ENCODE measurements at places on chromosomes 2 and 18. TPM values are rescaled to one million over a fixed set of nuclear protein-coding genes. Genes with fewer than 3 reads are reported as not detected.

ALPP gene
- not detected for total RNA-seq

GRCh38 chr2:240429872-240430491, 5.5 kb upstream of the GPC1 start:
- DNase-seq, result no peak

DNA sequence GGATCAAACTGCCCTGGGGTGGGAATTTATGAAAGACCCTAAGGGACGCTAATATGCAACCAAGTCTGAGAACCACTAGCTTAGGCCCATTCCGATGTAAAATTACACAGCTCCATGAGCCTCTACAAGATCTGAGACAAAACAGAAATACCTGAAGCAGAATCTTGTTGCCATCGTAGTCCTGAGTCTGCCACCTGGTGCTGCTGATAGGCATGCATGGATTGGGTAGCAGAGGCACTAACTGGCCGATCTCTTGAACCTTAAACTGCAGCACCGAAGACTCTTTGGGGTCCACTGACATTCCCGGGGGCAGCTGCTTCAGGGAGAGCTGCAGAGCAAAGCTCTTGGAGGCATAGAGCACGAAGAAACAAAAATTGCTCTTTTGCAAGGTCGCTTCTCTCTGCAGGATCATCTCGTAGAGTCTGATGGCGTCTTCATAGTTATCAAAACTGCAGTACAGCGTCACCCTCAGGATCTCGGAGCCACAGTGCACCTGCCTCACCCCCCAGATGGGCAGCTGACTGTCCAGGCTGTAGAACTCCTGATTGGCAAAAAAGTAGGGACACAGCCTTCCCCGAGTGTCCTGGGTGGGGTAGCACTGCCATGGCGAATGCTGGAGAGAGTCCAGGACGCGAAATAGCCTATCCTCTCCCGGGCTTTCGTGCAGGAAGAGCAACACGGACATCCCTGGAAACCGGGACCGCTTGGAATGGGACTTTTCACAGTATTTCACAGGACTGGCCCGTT, 848 bp downstream of the FAM124B start:
- no peak for DNase-seq

PLEKHB2 gene
- total RNA-seq, result 57.9 TPM

RHOB gene
- 1,875 TPM for total RNA-seq

DNA sequence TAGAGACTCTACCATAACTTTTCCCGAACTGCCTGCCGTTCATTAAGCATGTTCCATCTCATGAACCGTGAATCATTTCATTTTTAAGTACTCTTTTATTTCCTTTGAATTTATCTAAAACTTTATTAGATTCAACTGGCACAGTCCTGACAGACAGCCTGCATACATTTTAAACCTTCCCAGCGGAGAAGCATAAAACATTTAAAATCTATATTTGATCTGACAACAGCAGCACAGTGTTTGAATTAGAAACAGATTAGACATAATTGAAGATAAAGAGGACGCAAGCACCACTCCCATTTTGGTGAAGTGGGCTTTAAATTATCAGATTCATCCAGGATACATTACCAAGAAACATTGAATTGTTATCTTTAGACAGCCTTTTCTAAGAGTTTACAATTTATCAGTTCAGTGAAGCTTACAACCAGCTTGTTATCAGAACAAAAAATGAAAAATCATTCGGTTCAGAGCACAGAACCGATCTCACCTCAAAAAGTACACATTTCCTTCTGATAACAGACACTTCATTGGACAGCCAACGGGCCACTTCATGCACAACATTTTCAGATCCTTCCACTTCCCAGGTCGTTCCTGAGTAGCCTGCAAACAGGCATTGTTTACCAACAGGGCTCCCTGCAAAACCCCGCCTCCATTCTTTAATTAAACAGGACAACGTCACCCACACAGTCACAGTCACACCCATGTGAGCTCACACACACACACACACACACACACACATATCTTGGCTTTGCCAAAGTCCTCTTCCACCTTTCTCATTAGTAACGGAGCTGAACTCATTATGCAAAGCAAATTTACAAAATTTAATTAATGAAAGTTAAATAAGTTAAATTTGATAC, 171.2 kb downstream of the SP3 start:
- no peak for DNase-seq

DNA sequence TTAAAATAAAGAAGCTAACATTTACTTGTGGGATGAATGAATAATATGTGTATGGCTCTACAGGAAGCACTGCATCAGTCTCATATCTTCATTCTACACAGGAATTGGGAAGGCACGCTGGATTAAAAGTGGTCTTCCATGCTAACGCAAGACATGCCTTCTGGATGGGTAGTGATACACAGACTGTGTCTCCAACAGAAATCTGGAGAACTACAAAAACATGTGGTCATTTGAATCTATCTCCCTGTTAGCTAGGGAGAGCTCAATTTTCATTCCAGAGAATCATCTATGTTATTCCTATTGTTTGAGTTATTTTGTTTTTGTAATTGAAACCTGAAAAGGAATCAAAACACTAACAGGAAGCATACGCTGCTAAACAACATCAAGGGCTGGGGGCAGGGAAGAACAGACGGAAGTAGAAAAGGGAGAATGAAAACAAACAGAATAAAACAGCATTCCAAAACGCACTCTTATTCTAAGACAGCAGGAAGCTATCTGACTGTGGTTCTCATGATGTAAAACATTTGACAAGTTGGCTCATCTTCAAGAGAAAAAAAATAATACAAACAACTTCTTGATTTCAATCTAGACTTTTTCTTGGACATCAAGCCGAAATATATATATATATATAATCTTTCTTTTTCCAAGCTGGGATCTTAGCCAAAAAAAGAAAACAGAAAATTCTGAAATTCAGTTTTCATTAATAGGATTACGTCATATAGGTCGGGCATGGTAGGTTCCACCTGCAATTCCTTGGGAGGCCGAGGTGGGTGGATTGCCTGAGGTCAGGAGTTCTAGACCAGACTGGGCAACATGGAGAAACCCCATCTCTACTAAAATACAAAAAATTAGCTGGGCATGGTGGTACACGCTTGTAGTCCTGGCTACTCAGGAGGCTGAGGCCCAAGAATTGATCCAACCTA, 31.5 kb upstream of the ASNSD1 start:
- no peak for DNase-seq

GORASP2 gene
- 35.4 TPM for total RNA-seq

DNAJC5G gene
- total RNA-seq, result 2.5 TPM

GFPT1 gene
- 30.0 TPM for total RNA-seq

DNA sequence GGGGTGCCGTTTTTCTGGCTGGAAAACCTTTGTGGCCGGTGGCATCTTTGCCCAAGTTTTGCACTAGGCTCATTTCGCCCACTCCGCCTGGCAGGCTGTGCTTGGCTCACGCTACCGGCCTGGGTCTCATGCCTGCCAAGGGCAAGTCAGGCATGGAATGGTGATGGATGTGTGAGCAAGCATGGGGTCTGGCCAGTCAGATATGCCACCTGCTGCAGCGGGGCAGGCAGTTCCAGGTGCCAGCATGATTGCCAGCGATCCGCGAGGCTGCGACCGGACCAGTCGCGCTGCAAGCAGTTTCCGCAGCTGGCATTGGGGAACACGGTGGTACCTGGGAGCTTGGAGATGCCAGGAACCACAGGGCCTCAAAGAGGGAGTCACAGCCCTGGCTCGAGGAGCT, 40.6 kb downstream of the TAF1B start:
- no peak for DNase-seq

GRCh38 chr18:75478996-75479880, 51.7 kb upstream of the SMIM21 start:
- DNase-seq, result peak; percentile 25

DNA sequence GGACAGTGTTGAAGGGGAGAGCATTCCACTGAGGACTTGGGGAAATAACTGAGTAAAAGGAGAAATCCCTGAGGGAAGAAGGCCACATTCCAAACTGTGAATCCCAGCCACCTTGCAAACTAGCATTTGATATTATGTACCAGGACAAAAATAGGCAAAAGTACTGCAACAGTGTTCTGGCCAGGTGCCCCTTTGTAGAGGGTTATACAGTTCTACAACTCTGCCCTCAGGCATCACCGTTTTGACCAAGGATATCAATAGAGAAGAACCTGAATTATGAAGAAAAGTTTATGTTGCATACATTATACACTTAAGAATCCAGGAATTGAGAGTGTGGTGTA, 20.6 kb upstream of the CAVIN2 start:
- DNase-seq, result no peak

L3MBTL4 gene
- total RNA-seq, result 9.0 TPM

ZNF2 gene
- 3.9 TPM for total RNA-seq

NEMP2 gene
- total RNA-seq, result 7.2 TPM

GRCh38 chr2:147416099-147416498, 428.7 kb upstream of the ACVR2A start:
- DNase-seq, result no peak

DNA sequence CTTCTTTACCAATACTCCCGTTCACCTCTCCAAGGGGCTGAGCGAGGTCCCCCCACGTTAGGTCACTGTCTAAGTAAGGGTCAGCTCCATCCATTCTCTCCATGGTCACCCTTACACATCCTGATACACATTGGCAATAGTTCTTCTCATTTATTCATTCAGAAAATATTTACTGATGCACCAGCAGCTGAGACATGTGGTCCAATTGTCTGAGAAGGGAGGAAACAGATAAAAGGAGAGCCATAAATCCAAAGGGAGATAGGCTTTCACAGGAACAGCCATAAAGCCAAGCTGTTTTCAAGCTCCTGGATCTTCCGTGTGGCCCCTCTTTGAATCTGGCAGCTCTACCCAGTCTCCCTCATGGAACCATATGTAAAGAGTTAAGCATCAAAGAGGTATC, 121.2 kb downstream of the TXNL1 start:
- DNase-seq, result no peak

- no peak for DNase-seq
These were observed 159.7 kb downstream of the CD226 start for GRCh38 chr18:69787825-69788547.

GRCh38 chr2:220227266-220227920, 600.0 kb downstream of the SLC4A3 start:
- DNase-seq, result no peak

Data from tibial nerve (tissue), 4 donors.